ENCODE measurements at places on chromosomes 2 and 18.
A peak's percentile ranks its signal among the peaks of the same experiment; 100 is the strongest.

GRCh38 chr18:58117786-58118403, 73.9 kb downstream of the NEDD4L start:
- DNase-seq: peak; percentile 84

DNA sequence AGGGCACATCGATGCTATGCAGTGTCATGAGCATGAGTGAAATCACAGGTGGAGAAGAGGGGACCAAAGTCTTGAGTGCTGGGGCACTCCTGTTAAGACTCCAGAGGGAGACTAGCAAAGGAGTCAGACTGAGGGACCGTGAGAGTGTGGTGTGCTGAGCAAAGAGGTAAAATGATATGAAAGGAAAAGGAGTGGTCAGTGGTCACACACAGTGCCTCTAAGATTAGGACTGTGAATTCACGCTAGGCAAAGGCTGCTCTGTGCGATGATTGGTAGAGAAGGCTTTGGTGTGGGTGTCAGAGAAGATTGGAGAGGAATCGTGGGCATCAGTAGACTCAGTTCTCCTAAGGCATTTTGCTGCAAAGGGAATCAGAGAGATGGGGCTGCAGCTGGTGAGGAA, 12.8 kb downstream of the SOCS6 start:
- no peak for DNase-seq

DNA sequence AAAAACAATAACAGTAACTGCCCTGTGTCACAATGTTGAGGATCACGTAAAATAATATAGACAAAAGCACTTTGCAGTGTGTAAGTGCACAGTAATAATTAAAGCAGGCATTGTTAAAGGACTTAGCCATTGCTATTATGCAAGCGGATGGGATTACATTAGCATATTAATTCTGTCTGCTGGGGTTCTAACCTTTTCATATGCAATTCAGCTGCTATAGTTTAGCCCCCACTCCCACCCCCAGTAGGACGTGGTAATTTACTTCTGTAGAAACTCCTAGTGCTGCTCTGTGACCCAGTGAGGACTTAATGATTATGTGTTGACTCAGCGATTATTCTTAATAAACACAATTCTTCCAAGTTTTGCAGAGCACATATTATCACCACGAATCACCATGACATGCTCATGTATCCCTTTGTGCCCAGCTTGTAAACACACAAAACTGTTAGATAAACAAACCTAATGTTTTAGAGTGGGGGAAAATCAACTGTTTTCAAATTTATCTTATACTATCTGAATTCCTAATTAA, 5.1 kb upstream of the ADAM23 start:
- DNase-seq: no peak

- no peak for DNase-seq
These were observed 50.5 kb downstream of the ADD2 start for GRCh38 chr2:70717431-70718038.

- DNase-seq: no peak
These were observed 585.9 kb upstream of the SYT4 start for GRCh38 chr18:43863180-43863579.

- DNase-seq: no peak
These were observed 733.7 kb upstream of the POU3F3 start for GRCh38 chr2:104120171-104120570.

DNA sequence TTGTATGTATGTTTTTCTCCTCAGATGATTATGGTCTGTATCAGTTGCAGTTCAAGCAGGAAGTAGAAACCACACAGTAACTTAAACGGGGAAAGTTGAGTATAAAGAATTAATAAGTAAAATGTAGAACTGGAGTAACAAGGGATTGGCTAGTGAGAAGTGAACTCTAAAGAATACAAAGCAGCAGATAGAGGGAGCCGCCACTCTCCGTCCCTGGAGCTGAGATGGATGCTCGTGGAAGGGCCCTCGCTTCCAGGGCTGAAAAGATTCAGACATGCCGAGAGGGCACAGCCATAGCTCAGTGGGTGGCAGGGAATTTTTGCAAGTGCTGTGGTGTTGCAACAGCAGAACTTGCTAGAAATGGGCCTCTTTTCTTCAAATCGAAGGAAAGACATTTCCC, 155.8 kb downstream of the COL6A3 start:
- DNase-seq: no peak

- DNase-seq: no peak
These were observed 448.7 kb downstream of the ERBB4 start for GRCh38 chr2:212089873-212090272.

DNA sequence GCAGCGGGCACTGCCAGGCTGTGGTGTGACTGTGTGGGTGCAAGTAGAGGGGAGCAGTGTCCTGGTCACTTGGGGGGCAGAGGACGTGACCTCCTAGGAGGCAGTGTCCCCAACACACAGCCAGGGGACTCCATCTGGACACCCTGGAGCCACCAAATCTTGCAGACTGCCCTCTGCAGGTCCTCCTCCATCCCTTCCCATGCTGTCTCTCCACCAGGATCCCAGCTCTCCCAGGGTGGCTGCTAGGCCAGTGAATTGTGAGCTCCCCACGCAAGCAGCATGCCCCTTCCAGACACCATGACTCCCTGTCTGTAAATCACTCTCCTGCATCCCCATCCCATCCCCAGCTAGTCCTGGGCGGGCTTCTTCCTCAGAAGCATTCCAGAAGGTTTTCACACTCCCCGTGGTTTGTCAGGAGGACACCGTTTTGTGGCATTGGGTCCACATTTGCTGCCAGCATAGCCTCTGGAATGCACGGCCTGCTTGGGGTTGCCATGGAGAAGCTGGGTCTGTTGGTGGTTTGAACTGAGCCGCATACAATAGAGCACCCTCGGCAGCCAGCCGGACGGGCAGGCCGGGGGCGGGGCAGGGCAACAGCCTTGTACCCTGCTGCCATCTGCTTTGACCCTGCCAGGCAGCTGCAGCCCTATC, 210.7 kb downstream of the KLHL29 start:
- DNase-seq: no peak

GRCh38 chr2:98730707-98731040, 258 bp downstream of the MGAT4A start:
- DNase-seq: no peak

- DNase-seq: no peak
These were observed 500.2 kb downstream of the XIRP2 start for GRCh38 chr2:167388497-167388896.

GRCh38 chr2:228827056-228827700, 443.9 kb downstream of the PID1 start:
- no peak for DNase-seq

GRCh38 chr18:59096098-59096789, 43.4 kb upstream of the SEC11C start:
- DNase-seq: no peak

DNA sequence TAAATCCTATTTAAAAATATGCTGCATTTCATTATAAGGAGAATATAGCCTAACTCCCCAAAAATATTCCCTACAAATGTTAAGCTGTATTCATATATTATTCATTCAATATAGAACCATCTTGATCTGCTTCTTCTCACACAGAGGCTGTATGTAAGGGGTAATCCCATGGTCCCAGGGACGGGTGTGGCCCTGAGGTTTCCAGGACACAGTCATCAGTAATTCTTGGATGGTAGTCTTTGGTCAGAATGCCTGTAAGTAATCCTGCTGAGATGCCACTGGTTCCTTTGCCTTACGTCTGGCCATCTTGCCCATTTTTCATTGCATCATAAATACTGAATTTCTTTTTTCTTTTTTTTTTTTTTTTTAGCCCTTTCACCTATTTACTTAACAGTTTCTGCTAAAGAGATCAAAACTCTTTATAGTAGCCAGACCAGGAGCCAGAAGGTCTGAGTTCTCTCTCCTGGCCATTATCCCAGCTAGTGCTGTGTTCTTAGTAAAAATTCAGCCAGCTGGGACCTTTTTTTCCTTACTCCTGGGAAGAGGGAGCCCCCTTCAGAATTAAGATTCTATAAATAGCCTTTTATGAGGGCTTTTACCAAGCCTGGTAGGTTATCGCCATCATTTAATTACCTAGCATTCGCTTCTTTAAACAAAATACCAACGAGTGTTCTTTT, 134.9 kb downstream of the SOX11 start:
- DNase-seq: no peak

All from AG04450 (cell line).